Liver (tissue), 10 donors: ENCODE measurements at places on chromosomes 11 and 22. TPM values are rescaled to one million over a fixed set of nuclear protein-coding genes. Genes with fewer than 3 reads are reported as not detected.
A peak's percentile ranks its signal among the peaks of the same experiment; 100 is the strongest.

GRCh38 chr11:20451568-20451967 is 64.1 kb downstream of the PRMT3 start:
- no peak for DNase-seq

DNA sequence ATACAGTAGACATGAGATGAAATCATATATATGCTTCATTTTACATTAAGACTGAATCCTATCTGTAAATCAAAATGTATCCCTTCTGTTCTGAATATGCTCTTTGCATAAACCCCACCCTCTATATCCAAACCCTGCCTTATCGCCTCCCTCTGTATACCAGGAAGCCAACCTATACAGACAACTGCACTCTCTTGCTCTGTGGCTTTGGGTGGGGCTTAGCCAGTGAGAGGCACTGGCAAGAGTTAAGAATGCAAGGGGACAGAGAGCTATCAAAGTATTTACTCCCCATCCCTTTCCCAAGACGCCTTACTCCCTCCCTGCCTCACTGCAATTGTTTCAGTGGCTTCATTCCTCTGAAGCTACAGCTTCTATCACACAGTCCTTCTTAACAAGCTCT is 309.8 kb downstream of the TTC28 start:
- no peak for DNase-seq

GRCh38 chr22:32013200-32013599 is 29.9 kb upstream of the SLC5A1 start:
- DNase-seq: no peak

DNA sequence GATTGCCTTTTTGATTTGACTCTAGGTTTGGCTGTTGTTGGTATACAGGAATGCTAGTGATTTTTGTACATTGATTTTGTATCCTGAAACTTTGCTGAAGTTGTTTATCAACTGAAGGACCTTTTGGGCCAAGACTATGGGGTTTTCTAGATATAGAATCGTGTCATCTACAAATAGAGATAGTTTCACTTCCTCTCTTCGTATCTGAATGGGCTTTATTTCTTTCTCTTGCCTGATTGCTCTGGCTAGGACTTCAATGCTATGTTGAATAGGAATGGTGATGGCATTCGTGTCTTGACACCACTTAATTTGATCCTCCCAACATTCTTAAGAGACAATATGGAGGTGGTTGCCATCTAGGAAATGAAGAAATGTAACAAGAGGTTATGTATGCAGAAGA is 388.1 kb upstream of the API5 start:
- no peak for DNase-seq

- DNase-seq: no peak
Measured at GRCh38 chr11:125257190-125257579, 92.6 kb downstream of the PKNOX2 start.

GRCh38 chr11:26573896-26574295 is 1.8 kb upstream of the MUC15 start:
- no peak for DNase-seq

DNA sequence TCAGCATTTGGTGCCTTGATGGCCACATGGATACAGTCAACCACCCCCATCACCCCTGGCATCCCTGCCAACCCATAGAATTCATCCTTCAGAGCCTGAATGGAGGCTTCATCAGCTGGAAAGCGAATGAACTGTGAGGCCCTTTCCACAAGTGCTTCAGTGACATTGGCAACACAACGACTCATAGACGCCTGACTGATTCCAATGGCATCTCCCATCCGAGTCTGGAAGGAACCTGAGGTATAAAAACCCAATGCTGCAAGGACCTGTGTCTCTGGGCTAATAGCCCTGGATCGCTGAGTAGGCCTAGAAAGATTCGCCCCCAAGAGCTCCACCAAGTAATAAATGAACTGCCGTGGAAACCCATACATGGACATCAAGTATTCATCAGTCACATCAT is 1.3 kb downstream of the HARBI1 start:
- no peak for DNase-seq

- no peak for DNase-seq
Measured at GRCh38 chr11:122773781-122774266, 64.5 kb upstream of the CRTAM start.

DNA sequence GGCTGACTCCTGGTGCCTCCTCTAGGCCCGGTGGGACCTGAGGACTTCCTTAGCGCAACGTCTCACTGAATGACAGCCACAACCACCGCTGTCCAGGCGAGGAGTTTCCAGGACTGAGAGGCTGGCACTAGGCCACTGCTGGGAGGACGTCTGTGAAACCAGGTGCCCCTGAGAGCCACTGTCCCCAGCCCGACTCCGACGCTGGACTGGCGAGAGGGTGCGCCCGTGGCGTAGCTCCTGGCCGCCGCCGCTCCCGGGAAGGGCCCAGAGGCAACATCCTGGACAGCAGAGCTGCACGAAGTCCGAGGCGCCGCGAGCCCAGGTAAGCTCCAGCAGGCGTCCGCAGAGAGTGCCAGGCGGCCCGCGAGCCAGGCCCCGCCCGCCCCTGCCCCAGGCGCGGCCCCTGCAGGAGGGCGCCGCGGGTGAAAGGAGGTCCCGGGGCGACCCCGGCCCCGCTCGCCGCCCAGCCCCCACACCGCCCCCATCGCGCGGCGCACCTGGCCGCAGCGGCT is 525 bp downstream of the DGCR2 start:
- peak; percentile 64 for DNase-seq

- no peak for DNase-seq
Measured at GRCh38 chr22:50490531-50491308, 4.1 kb downstream of the MIOX start.

DNA sequence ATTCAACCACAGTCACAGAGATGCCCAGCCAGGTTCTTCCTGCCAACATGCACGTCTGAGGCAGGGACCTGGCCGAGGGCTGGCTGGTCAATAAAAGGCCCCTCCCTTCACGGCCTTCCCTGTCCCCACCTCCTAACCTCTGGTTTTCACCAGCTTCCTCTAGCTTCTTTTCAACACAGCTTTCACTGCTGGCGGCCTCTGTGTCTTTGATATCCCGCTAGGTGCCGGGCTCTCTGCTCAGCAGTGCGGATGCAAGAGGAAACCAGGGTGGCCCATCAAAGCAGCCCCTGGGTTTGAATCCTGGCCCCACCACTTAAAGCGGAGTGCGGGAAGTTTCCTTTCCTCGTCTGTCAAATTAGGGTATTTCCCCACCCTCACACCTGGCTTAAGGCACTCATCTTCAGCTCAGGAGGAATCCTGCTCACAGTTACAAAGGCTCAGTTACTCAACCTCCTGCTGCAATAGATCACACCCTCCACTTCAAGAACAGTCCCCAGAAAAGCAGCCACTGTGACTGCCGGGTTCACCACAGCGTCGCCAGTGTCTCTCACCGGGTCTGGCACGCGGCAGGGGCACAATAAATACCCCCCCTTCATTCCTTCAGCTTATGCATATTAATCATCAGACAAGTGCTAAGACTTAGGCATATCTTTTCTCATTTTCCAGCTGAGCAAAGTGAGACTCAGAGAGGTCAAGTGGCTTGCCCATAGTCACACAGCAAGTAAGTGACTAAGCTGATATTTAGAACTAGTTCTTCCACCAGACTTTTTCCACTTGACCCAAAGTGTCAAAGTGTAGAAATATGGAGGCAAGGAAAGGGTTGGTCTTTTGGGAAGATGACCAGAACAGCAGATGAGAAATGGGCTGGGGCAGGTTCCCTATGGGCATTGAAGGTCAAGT is 45.7 kb downstream of the TXN2 start:
- DNase-seq: no peak

- no peak for DNase-seq
Measured at GRCh38 chr22:44363013-44363979, 50.5 kb upstream of the SHISAL1 start.

GRCh38 chr11:121904148-121904547 is 211.9 kb downstream of the BLID start:
- no peak for DNase-seq

DNA sequence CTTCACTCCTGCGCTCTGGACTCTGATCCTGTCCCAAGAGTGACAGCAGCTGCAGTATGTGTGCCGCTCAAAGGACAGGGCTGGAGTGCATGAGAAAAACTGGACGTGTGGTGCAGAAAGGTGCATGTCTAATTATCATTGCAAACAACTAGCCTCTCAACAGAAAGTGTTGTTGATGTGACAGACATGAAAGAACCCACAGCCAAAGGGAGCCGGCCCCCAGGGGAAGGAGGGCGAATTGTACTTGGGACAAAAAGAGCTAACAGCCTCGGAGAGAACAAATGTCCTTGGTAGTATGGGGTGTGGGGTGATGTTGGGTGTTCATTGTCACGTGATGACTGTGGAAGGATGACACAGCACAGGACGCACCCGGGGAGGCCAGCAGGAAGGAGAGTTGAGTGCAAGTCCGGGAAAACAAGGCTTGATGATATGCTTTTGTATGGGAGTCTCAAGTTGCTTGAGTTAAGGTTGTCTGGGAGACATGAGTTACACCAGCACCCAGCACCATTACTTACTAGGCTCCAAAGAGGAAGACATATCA is 325.5 kb downstream of the NTM start:
- peak; percentile 25 for DNase-seq

- DNase-seq: no peak
Measured at GRCh38 chr11:33110083-33110482, 51.2 kb downstream of the CSTF3 start.

Gene TCN1
- polyA plus RNA-seq: not detected

Gene TRIM49
- not detected for polyA plus RNA-seq
